Brain (organoid and tissue), 16 donors: ENCODE measurements at places on chromosomes 1 and 21.

DNA sequence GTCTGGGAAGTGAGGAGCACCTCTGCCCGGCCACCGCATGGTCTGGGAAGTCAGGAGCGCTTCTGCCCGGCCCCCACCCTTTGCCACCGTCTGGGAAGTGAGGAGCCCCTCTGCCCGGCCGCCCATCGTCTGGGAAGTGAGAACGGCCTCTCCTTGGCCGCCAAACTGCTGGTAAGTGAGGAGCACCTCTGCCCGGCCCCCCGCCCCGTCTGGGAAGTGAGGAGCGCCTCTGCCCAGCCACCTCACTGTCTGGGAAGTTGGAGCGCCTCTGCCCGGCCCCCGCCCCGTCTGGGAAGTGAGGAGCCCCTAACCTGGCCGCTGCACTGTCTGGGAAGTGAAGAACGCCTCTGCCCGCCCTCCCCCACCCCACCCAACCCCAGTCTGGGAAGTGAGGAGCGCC, 22.6 kb downstream of the KCNH1 start:
- no peak for DNase-seq

DNA sequence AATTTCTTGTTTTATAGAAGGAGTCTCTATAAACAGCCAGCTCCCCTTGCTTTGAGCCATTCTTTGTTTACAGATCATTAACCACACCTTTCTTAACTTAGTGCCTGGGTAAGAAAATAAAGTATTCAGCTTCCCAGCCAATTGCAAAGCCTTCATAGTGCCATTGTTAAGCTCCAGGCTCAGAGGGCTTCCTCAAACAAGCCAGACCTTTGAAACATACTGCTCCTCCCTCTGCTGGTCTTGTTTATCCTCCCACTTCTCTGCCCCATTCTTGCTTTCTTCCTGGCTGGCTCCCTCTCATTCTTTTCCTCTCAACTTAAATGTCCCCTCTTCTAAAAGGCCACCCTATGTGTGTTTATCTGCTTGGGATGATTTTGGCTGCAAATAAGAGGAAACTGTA, 319.4 kb upstream of the ST6GALNAC5 start:
- DNase-seq, result no peak

DNA sequence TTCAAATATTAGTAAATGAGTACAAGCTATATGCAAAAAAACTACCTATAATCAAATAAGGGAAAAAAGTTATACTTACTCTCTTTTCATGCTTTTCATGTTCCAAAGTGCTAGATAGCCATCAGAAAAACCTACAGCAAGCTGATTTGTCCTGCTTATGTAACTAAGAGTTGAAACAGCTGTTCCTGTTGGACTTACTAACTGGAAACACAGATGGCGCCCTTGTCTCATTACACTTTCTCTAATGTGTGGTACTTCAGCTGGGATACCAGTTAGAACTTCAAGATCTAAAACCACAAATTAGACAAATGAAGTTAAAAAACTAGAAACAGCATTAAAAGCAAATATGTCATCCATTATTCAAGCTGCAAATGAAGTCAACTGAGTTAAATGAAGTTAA, 24.3 kb downstream of the AHCTF1 start:
- peak; percentile 46 for DNase-seq

DNA sequence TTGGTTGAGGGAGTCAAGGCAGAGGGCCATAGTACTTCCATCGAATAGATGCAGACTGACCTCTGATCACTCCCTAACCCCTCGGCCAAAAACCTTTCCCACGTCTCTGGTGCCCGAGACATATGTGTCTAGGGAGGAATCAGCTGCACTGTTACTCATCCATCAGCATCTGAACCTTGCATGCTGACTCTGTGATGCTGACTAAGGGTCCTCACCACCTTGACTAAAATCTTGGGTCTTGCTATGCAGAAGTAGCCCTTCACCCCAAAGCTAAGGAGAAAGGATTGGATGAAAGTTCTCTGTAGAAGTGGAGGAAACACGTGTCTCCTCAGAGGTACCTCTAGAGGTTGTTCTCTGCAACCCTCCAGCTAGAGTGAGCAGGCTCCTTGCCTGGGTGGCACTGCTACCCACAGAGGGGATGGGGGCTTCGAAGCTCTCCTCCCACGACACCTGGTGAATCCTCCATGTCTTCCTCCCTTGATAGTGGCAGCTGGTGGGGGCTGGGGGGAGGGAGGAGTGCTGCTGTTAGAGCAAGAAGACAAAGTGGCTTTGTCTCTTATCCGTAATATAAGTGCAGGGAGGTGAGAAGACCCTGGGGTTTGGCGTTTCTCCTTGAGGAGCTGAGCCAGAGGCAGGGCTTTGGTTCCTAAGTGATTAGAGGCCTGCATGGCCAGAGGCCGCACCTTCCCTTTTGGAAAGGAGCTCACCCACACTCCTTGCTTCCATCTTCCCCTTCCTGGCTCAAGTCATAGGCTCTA, 45.1 kb downstream of the ATP2B4 start:
- DNase-seq, result no peak

DNA sequence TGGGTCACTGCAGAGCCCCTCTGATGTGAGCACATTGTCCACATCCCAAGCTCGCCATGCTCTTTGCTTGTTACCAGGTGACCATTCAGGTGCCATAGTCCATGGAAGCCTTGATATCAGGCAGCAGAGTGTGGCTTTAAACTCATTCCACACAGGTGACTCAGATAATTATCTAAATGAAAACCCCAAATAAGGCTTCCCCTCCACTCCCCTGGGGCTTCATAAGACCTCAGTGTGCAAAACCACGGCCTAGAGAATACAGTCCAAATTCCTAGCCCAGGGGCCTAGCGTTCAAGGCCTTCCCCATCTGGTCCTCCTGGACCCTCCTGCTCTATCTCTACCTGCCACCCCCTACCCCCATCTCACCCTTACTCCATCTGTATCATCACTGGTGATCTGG, 97.1 kb downstream of the ARHGEF10L start:
- no peak for DNase-seq

- DNase-seq, result no peak
These were observed 35.2 kb upstream of the KIRREL1 start for GRCh38 chr1:157958263-157958662.

DNA sequence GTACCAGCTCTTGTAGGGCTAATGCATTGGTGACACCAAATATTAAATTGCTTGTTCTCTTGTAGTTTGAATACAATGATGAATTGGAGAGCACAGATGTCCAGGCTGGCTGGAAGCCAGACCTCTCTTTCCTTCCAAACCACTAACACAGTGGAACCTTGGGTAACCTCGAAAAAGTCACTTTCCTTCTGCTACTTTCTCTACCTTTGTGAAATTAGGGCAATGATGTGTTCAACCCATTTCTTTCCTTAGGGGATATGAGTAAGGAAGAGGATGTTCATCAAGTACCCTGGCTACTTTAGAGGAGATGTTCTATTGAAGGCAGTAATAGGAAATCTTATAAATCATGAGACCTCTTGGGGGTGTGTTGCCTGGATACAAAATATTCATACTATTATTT, 55.7 kb downstream of the XCL2 start:
- peak; percentile 16 for DNase-seq

DNA sequence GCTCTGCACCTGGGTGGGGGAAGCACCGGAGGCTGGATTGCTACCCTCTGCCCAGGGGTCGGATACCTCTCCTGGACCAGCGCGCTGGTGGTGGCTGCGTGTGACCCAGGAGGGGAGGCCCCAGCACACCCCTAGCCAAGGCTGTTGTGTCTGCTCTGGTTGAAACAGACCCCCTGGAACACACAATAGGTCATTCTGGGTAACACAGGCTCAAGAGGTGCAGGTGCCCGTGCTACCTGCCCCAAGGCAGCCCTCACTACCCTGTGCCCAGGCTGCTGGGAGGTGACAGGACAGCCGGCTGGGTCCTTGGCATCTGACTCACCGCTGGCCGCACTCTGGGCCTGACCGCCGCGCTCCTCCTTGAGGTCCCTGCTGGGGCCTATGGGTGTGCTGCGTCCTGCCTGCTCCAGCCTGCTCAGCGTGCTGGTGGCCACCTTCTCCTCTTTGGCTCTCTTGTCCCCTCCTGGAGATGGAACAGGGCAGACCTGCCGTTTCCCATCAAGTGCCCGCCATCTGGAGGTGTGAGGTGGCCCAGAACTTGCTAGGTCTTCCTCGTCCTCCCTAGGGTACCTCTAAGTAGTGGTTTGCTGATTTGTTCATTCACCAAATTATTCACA, 30.0 kb downstream of the ZBTB17 start:
- no peak for DNase-seq

GRCh38 chr1:11990303-11991032, 10.2 kb downstream of the MFN2 start:
- DNase-seq, result no peak

DNA sequence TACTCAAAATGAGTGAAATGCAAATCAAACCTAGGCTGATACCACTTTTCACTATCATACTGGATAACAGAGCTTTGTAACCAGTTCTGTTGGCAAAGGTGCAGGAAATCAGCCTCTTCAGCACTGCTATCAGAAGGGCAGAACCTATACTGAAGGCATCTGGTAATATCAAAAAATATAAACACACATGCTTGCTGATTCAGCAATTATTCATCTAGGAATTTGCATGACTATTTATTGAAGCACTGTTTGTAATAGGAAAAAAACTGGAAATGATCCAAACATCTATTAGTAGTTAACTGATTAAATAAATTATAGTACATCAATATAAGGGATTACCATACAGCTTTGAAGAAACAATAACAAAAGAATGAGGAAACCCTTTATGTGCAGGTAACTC, 21.4 kb downstream of the ARHGAP29 start:
- no peak for DNase-seq

DNA sequence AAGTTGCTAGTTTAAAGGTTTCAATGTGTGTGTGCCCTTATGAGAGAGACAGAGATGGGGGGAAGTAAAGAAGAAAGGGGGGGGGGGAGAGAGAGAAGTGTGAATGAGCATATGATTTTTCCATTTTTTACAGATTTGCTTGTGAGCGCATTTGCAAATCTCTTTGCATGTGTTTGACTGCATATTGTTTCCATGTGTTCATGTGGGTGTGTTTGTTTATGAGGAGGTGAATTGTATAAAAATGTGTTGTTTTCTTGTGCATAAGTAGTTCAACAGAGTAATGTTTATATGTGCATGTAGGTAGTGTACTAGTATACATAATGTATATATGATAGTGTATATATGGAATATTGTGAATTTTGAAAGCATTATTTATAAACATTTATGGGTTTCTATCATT, 205.9 kb upstream of the SPAG17 start:
- DNase-seq, result no peak

- no peak for DNase-seq
These were observed 20.6 kb downstream of the TRAF5 start for GRCh38 chr1:211347077-211347844.

DNA sequence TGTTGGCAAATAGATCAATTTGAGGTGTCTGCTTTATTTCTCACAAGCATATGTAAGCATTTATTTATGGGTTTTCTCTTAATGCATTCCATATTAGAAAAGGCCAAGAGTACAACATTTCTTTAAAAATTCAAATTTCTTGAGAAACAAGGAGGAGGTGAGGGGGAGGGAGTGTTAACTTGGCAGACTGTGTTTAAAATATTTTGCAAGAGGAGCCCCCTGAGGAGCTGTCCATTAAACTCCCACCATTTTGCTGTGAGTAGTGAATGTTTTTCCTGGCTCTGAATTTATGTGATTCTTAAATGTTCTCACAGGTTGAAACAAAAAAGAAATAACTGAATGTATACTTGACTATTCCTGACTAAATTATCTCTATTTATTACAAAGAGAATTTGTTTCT, 363.8 kb downstream of the PTPRC start:
- DNase-seq, result peak; percentile 86

- peak; percentile 35 for DNase-seq
These were observed 29.4 kb downstream of the SPATA17 start for GRCh38 chr1:217660353-217661062.

- DNase-seq, result no peak
These were observed 70.1 kb downstream of the KCNJ15 start for GRCh38 chr21:38326899-38327298.

DNA sequence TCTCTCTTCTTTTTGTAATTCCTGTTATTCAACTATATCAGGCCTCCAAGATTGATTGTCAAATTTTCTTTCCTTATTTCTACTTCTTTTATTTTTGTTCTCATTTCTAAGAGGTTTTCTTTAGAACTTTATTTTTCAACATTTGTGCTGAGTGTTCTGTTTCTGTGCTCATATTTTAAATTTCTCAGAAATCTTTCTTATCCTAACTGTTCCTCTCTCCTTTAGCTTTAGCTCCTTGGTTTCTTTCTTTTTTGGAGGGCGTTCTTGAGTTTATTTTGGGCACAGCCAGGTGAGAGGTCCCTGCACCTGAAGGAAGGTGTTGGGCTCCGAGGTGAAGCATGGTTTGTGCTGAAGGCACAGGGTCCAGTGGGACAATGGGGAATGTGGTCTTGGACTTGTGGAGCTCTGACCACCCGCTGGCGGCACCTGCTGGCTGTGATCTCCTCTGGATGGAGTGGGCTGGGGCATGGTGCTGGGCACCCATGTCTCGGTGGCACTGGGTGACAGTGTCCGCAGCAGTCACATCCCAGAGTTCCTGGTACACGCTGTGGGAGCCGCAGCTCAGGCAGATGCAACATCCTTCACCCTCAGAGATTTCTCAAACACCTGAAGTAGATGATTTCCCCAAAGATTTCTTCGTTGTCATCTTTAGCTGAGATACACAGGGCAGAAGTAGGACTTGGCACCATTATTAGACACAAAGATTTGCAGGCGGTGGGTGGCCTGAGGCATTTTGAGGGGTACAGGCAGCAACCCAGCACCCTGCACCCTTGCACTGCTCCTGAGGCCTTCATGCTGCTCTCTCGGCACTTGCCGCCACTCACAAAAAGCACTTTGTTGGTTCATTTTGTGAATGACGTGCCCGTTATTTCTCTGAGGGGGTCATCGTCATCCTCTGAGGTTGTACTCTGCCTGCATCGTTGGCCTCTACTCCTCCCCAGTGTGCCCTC, 38.2 kb upstream of the DIP2A start:
- no peak for DNase-seq

DNA sequence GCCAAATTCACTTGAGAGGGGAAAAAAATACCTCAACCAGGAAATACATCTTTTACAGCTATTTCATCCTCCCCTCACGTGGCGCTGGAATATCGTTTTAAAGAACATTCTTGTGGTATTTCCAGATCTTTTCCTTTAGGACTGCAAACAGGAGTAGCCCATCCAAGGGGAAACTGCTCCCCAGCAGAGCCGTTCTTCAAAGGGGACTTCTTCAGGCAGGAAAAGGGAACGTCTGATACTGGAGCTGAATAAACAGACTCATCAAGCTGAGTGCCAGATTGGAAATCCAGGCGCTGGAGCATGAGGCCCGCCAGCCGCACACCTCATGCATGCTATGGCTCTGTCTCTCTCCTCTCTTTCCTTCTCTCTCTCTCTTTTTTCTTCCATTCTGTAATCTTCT, 34.0 kb upstream of the PROX1 start:
- DNase-seq, result no peak

DNA sequence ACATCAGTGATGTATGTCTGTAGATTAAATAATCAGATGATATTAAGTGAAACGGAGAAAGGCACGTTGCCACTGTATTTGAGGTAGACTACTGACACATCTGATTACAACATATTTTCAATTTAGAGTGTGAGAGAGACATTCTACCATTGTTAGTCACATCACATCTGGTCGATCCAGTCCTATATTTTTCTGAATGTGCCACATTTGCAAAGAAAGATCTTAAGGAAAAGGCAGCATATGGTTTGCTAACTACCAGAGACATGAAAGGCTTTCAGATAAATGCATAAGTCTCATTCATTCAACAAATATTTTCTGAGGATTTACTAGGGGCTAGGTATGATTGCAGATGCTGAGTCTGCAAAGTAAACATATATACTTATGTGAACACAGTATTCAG, 114.3 kb upstream of the RUNX1 start:
- DNase-seq, result no peak
